ENCODE measurements at places on chromosomes 11 and 22.

DNA sequence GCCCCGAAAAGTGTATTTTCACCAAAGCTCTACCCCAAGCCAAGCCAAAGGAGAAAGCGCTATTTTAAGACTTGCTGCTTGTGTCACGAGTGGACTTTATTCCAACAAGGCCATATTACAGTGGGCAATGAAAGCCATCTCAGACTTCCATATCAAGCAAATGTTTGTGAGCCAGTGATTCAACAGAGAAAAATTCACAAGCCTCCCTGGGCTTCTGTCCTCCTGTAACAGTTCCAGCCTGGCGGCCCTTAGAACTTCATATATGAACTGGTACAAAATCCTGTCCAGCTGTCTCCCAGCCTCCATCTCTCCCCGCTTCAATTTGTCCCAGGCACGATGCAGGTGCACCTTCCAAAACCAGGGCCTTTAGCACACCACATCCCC, 11.2 kb downstream of the LARGE1 start:
- DNase-seq = no peak

GRCh38 chr11:91133361-91133760, 910.5 kb upstream of the CHORDC1 start:
- no peak for DNase-seq

DNA sequence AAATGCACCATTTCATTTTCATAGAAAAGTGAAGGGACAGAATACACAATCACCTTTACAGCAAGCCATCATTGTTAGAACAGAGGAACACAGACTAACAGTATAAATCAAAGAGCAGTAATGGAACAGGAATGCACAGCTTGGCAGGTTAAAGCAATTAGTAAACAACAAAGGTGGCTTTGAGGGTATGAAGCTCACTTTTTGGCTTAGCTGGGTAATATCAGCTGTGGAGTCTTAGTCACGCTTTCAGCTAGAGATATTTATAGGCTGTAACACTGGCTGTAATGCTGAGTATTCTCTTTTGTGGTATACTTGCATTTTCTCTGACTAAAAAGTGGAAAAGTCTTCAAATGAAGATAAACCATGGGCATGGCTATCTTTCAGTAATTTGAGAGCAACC, 1780.5 kb downstream of the LRRC4C start:
- no peak for DNase-seq

DNA sequence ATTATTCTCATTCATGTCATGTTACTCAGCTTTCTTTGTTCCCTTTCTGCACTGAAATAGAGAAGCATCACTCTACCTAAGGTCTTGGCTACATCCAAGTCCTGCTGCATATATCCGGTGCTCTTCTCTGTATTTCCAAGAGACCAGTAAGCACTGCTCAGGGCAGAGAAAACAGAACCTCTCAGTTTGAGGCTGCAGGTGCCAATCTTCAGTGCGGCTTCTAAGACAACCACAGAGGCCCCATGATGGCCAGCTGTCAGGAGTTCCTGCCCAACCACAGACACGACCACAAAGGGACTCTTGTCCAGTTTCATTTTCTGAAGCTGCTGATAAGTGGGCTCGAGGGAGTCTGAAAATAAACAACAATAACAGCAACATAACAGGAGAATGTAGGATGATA, 378.4 kb upstream of the PITPNB start:
- DNase-seq = no peak

- DNase-seq = no peak
These were observed 20.3 kb downstream of the GRAMD4 start for GRCh38 chr22:46640293-46641055.

DNA sequence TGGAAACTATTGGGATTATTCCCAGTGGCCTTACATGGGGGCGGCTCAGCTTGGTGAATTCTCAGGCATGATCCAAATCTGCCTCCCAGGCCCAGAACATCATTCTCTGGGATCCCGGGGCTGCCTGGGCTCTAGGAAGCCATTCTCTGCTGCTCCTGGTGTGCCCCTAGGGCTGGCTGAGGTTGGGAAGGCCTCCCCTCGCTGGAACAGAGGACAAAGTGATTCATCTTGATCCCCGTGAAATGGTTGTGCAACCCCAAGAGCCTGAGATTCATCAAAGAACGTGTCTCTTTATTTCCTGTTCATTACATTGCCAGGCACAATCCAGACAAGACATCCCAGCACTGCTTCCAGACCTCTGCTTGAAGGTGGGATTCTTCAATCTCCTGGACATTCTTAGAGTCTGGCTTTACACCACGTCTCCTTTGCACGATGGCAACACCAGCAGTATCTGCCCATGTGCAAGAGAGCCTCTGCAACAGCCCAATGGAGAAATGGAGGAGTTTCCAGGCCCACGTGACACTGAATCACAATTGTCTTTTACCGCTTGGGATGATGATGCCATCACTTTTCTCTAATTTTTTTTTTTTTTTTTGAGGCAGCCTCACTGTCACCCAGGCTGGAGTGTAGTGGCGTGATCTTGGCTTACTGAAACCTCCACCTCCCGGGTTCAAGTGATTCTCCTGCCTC, 52.3 kb downstream of the TST start:
- DNase-seq = no peak
